Activated CD8-positive, alpha-beta memory T cell treated with anti-CD3 and anti-CD28 coated beads, Interleukin-2, amount 50 U/mL, for 48 hours (primary cell): ENCODE measurements at places on chromosomes 16 and 17.
A peak's percentile ranks its signal among the peaks of the same experiment; 100 is the strongest.

- no peak for DNase-seq
Observed at GRCh38 chr16:73420676-73421075, 372.7 kb upstream of the ZFHX3 start.

GRCh38 chr16:82055728-82056549, 20.9 kb downstream of the HSD17B2 start:
- DNase-seq: no peak

DNA sequence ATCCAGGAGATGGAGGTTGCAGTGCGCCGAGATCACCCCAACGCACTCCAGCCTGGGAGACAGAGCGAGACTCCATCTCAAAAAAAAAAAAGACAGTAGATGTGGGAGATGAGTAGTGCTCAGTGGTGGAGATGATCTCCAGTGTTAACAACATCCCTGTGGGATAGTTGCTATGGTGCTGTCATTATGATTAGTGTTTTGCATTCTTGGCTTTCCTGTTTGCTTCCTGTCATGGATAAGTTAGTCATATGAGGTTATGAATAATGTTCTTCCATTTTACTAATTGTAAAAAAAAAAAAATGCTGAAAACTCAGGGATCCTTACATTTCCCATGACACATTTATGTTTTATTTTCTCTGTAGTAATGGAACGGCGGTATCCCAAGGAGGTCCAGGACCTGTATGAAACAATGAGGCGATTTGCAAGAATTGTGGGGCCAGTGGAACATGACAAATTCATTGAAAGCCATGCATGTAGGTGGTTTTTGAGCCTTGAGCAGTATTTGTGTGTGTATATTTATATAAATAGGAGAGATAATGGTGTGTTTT, 24.5 kb upstream of the DUSP14 start:
- DNase-seq: no peak

DNA sequence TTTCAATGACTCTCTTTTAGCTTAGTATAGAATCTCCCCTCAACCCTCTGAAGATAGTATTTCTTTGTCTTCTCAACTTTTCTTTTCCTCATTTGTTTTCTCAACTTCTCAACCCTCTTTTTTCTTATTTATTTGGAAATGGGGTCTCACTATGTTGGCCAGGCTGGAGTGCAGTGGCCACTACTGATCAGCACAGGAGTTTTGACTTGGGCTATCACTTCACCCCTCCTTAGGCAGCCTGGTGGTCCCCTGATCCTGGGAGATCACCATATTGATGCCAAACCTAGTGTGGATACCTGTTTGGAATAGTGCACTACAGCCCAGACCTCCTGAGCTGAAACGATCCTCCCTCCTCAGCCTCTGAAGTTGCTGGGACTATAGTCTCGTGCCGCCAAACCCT, 79.8 kb downstream of the PITPNC1 start:
- DNase-seq: peak; percentile 36

- DNase-seq: no peak
Observed at GRCh38 chr17:64240741-64241347, 22.2 kb downstream of the TEX2 start.

GRCh38 chr17:79027274-79027924, 3.4 kb downstream of the C1QTNF1 start:
- peak; percentile 40 for DNase-seq

DNA sequence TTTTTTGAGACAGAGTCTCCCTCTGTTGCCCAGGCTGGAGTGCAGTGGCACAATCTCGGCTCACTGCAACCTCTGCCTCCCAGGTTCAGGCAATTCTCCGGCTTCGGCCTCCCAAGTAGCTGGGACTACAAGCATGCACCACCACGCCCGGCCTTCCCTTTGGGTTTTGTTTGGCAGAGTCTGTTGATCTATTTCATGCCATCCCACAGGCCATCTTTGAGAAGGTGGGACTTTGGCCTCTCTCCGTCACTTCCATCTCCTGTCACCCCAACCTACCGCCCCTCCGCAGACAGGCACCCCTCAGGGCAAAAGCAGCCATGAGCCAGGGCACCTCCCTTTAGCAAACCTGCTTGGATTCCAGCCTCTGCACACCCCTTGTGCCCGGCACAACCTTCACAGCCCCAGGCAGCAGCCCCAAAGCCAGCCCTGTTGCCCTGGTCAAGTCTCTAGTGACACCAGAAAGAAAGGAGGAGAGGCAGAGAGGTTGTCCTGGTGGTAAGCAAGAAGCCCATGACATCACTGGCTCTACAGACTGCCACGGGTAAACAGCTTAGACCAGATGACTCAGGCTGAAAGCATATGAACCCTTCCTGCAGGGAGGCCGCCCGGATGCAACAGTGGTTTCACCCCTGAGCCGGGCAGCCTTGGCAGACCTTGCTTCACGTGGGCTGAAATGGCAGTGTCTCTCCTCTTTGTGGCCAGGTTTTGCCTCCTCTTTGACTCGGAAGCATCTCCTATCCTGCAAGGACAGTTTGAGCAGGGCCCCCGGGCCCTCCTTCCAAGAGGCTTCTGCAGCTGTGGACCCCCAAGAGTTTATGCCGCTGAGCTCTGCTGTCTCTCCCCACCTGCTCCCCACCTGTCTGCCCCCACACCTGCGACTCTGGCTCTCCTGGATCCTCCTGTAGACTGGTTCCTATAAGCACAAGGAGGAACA, 8.1 kb upstream of the TIMP2 start:
- DNase-seq: peak; percentile 65

DNA sequence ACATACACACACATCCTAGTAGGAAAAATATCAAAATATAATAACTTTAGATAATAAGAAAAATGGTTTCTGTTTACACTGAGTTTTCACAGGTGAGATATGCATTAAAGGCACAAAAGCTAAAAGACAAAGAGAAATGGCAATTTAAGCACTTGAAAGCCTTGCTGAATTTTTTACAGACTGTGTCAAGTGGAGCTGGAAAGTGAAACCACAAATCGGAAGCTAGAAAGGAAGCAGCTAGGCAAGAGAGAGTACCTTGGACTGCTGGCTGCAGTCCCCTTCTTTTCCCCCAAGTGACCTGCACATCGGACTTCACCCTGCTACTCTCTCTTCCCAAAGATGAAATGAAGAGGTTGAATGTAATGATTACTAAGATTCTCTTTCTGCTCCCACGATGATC, 135.1 kb downstream of the CDH13 start:
- no peak for DNase-seq

- peak; percentile 78 for DNase-seq
Observed at GRCh38 chr16:54282202-54282927, 4.2 kb downstream of the IRX3 start.

GRCh38 chr17:64309710-64310109, 46.6 kb upstream of the TEX2 start:
- DNase-seq: no peak

DNA sequence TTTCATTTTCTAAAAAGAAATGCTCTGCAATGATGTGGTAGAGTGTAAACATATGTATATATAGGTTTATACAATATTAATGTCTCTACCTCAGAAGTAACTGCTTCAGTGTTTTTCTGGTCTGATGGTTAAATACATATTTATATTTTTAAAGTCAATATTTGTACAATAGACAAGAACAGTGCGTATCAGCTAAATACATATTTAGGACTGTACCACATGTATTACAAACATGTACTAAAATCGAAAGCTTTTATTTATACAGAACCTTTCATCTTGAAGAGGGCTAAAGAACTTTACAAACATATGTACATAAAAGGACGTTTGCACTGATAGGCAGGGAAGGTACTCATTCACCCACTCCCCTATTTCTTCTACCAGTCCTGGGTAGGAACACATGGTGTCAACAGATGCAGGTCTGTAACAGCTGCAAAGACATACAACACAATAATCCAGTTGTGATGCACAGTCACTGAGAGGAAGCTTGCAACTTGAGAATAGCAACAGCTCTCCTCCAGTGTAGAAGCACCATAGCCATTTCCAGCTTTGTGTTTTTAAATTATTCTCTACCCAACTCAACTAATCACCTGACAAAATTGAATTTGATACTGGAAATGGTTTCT, 206.9 kb upstream of the C17orf78 start:
- DNase-seq: no peak

GRCh38 chr17:40329839-40330794, 21.1 kb downstream of the RARA start:
- no peak for DNase-seq

DNA sequence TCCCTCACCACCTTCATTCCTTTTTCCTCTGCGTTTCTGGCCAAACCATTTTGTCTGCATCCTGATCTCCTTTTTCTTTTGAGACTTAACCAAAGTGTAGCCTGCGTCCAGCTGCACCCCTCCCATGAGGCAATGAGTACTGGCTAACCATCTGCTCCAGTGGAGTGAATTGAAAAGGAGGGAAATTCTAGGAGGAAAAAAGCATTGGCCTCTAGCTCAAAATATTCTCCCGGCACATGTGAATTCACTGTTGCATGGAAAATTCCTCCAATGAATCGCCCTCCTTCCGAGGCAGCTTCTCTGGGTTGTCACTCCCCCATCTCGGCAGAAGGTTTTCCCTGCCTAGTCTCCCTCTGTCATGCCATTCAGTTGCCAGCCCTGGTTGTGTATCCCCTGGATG, 5.6 kb downstream of the RAP1GAP2 start:
- DNase-seq: no peak

- no peak for DNase-seq
Observed at GRCh38 chr17:42023524-42024349, 3.8 kb downstream of the NKIRAS2 start.

GRCh38 chr16:60151987-60152386, 1417.9 kb upstream of the GOT2 start:
- no peak for DNase-seq

GRCh38 chr16:28205974-28206373, 5.8 kb downstream of the XPO6 start:
- DNase-seq: no peak

GRCh38 chr17:57486882-57487301, 230.6 kb downstream of the MSI2 start:
- DNase-seq: no peak

- no peak for DNase-seq
Observed at GRCh38 chr17:60231691-60232090, 81.9 kb downstream of the CA4 start.

DNA sequence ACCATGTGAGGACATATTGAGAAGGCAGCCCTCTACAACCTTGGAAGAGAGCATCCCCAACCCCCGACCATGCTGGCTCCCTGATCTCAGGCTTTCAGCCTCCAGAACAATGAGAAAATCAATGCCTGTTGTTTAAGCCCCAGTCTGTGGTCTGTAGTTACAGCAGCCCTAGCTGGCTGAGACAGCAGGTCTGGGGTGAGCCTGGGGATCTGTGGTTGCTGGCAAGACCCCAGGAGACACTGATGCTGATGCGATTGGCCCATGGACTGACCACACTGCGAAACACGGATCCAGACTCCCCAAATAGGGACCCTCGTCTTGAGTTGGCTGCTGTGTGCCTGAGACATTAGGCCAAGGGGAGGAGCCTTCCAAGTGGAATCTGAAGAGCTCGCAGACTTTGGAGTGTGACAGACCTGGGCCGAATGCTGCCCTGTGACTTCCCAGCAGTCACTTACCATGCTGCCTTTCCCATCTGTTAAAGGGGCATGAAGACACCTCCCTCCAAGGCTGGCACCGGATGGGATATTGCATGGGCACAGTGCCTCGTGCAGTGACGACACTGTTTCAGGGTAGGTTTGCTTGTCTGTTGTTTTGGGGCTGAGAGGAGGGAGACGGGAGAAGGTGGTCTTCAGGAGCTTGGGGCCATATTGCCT, 147.8 kb upstream of the RPL38 start:
- DNase-seq: no peak

DNA sequence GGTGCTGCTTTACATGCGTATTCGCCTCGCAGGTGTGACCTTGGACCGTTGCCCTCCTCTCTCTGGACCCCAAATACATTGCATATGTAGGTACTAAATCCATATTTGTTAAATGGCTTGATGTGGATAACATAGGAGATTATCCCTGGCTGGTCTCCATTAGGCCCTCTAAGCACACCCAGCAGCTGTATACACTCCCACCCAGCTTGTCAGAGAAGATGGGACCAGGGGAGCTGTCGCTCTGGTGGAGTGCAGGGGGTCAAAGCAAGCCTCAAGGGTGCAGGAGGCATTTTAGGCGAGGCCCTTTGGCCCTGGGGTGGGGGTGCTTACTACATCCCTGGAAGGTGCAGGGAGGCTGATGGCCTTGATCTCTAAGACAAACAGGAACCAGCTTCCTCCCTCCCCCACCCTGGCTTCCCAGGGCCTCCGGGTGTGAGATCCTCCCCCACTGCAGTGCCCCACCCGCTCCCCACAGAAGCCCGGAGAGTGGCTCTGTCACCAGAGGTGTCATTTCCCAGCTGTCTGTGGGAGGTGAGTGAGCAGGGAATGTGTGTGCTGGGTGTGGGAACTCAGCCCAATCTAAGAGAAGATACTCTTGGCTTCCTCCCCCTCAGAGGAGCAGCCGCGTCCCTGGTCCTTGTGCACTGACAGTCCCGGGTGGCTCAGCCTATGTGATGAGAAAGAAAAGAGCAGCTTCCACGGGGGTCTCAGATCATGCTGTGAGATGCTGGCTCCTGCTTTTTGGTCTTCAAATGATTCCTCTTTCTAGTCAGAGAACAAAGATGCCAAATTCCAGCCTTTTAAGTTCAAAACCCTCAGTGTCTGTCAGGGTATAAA, 1.4 kb upstream of the VAMP2 start:
- peak; percentile 84 for DNase-seq

DNA sequence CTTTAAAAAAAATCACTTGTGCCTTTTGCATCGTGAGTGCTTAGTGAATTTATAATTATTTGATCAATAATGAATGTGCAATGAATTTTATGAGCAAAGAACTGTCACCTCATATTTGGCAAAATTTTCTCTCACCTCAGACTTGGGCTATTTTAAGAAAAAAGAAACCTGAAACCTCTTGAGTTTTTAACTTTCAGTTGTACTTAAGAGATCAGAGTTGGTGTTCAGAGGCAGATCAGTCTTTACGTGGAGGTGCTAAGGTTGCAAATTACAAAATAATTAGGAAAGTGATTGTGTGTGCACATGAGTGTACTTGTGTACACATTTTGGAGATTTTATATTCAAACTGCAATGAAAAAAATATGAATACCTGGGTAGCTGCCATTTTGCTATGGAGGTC, 218.7 kb upstream of the RBFOX1 start:
- no peak for DNase-seq

DNA sequence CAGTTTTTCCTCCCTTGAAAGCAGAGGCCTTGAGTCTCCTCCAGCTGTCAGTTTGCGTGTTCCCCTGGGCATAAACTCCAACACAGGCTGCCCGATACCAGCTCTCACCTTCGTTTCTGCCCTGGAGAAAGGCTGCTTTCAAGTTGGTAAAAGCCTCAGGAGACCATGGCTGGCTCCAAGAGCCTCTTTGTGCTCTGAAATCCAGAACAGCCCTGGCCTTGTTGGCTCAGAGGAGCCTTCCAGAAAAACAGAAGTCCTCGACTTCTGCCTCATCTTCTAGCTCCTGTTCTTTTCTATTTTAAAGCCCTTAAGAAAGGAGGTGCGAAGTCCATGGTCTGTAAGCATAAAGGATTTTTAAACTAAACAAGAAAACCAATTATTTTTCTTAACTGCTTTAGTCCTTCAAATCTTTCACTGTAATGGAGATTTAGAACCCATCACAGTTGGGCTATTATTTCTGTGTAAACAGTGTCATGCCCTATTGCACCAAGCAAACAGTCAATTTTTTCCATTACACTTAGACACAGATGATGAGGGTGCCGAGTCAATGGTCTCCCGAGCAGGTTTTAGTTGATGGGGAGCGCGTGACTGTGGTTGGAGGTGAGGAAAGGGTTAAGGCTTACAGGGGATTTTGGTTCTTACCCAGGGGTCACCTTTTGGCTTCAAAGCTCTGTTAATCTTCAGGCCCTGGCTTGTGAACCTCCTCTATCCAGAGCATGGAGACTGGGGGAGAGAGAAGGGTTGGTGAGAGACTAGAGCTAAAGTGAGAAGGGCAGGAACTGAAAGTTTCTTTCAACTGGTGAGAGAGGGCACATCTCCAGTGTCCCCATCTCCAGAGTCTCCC, 212.8 kb downstream of the MSI2 start:
- no peak for DNase-seq
